ENCODE measurements at places on chromosomes 2 and 18.

DNA sequence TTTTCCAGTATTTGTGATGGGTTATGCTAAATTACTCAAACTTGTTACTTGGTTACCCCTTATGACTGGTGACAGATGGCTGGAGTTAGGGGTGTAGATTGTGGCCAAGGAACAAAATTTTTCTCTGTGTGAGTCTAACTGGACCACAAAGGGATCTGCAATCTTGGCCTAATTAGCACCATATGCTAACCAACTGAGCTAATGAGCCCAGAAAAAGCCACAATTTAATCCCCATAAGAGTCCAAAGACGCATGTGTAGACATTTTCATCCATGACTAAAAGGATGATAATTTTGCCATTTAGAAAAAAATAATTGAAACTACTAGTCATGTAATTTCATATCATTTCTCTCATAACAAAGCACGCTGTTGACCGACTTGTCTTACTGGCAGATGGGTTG, 151.2 kb downstream of the ABCA12 start:
- DNase-seq = no peak

DNA sequence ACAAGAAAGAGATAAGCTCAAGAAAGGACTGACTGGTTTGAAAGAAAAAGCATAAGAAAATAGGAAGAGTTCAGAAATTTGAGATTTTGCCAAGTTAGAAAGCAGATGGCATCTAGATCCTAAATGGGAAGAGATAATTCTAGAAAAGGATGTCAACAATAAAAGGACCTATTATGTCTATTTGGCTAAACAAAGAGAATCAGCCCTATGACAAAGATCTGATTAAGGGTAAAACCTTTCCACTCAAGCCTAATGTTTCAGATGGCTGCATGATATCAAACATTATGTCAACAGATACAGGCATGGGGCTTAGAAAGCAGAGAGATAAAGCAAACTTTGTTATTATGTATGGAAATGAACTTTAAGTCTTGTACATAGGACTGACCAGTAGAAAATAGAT, 465.0 kb upstream of the TRIB2 start:
- DNase-seq = no peak

- no peak for DNase-seq
These were observed 8.2 kb downstream of the CYP26B1 start for GRCh38 chr2:72139471-72139873.

DNA sequence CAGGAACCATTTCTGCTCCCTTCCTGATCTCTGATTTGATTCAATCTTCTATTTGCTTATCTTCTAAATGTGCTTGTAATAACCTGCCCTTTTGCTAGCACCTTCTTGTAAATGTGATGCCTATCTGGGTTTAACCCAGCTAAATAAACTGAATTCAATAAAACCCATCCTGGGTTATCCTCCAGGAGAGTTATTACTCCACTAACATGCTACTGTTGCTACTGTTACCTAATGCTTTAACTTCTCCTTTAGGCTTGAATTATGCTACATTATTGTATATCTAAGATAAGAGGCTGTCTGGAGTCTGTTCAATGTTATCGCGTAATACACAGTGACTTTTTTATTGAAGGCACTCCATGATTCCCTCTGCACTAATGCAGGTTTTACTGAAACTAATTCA, 206.5 kb upstream of the CTAGE1 start:
- no peak for DNase-seq

DNA sequence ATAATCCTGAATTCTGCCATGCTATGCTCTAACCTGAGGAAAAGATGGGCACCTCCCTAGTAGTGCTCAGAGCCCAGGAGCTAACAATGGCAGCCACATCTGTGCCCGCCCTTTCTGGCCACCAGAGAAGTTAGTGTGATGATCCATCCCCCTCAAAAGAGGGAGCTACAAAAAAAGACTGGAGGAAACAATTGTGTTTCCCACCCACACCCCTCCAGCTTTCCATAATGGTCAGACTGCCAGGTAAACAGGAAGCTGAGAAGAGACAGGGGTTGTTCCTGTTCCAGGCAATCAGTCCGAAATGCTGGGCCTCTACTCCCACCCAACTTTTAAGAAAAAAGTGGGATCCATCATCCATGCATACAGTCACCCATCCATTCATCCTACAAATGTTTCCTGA, 3.2 kb downstream of the TBC1D8 start:
- no peak for DNase-seq

DNA sequence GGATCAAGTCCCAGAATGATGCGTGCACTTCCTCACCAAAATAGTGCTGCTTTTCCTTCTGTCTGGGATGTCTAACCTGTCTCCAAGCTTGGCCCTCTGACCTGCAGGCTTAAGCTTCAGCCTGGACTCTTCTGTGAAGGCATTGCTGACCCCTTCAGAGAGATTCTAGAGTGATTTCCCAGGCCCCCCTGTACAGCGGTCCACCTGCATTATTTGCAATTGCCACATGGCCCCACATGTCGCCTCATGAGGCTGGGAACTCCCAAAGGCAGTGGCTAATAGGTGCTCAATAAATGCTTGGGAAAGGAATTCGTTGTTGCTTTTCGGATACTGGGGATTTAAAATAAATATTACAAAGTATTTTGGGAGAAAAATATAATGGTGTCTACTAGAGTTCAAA, 32.3 kb upstream of the MEP1B start:
- DNase-seq = no peak

DNA sequence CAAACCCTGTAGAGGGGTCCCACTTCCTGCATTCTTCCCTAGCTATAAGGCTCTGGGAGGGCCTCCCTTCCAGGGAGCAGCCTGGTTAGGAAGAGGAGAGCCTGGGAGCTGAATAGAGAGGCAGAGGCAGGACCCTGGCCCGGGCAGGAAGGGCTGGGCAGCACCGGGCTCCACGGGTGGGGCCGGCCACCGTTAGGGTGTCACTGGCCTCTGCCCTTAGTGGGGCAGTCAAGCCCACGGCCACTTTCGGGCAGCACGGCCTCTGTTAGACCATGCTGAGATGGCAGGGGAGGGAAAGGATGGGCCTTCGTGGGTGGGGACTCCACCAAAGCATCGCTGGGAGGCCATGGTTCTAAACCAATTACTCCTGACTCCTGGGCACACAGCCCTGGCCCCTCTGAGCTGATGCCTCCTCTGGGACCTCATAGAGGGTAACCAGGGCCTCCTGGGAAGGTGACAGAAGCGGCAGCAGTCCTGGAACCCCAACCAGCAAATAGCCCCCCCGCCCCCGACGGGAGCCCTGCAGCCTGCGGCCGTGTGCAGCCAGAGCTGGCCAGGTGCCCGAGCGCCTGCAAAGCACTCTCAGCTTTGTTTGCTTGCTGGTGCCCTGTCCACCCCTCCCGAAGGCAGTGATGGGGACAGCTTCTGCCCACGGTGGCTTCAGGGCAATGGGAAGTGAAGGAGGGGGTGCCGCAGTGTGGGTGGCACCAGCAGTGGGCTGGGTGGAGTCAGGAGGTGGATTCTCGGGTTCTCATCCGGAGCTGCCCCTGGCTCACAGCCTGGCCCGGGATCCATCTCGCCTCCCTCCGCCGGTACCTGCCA, 16.3 kb upstream of the HPCAL1 start:
- no peak for DNase-seq

DNA sequence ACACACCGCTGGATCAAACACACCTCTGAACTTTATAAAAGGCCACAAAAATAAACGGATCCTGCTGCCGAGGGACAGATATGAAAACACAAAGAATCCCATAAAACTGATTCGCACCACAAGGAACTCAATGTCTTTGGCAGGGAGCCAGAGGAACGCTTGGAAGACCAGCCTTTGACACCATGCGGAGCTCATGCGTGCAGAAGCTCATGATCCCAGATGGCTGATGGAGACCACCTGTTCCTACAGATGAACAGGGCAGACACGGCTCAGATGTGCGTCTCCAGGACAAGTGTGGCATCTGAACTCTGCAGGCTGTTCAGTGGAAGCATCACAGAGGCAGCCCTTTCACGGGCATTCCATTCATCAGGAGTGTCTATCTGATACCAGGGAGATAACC, 24.9 kb downstream of the COPS9 start:
- no peak for DNase-seq

DNA sequence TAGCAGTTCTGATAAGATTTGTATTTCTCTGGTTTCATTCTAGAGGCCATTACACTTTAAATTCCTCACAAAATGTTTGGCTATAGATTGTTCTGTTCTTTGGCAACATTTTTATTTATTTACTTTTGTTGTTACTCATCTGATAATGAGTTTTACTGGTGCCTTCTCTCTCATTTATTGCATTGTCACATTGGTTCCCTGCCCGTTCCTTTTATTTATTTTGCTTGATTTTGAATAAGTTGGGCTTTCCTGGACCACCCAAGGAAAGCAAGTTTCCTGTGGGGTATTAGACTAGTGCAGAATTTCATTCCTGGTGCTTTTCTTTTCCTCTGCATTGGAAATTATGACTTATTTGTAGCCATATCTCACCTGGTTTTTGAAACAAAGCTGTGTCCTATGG, 232.0 kb downstream of the SOCS6 start:
- DNase-seq = no peak

Measured in effector memory CD8-positive, alpha-beta T cell (primary cell).